Cortex of kidney (tissue), 1 donor: ENCODE measurements at places on chromosomes 2 and 18.

GRCh38 chr2:235223011-235223410 is 270.8 kb upstream of the AGAP1 start:
- no peak for DNase-seq

DNA sequence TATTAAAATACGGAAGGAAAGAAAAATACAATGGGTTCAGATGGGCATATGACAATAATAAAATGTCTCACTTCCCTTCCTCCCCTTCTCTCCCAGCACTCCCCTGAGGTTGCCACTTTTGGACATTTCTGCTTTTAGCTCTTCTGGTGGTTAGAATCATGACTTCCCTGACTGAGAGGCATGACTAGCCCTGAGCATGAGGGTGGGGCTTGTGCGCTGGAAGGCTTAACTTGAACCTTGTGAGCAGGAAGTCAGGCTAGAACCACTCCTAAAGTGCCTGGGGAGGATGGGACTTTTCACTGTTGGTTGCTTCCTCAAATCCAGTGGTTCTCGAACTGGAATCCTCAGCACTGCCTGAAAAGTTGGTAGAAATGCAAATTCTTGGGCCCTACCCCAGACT is 19.7 kb upstream of the ARHGAP25 start:
- DNase-seq, result no peak

GRCh38 chr2:196105951-196106350 is 37.3 kb upstream of the DNAH7 start:
- no peak for DNase-seq

DNA sequence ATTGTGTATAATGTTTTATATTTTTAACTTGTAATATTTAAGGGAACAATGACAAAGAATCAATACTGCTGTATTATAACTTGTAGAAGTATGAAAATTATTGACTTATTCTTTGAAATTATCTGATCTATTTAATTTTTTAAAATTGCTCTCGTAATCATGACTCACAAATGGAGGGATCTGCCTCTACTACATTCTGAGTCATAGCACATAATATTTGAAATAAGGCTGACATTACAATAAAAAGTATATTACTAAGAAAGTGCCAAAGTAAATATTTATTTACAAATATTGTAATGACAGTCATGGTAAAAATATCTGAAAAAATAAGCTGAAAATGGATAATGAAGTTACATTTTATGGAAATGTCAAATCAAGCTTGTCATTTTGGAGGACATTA is 1144.6 kb upstream of the CDH2 start:
- DNase-seq, result no peak

- no peak for DNase-seq
Measured at GRCh38 chr2:17800219-17800618, 16.0 kb upstream of the MSGN1 start.

DNA sequence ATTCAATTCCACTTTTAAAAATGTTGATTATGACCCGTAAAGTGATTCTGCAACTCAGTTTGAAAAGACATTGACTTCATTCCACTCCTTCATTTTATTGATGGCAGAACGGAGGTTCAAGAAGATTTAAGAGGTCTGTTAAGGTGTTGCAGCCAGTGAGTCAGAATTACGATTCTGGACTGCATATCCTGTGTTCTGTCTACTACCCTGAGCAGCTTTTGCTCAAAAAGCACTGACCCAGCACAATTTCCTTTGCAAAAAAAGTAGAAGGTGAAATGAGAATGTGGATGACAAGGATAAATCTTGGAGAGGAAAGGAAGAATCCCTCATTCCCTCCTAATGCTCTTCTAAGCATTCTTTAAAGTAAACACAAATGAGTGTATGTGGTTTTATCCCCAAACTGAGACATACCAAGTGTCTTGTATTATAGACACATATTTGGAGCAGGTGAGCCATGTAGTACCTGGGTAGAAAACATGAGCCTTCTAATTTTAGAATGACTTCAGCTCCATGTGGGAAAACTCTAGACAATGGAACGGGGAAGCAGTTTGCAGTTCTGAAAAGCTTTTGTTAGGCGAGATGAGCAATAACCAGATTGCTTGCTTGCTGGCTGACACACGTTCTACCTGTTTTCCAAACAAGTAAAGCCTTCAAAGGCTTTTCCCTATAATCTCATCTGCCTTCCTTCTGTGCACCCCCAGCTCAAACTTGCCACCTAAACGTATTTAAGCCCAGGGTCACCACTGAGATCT is 44.7 kb downstream of the TGFA start:
- no peak for DNase-seq

DNA sequence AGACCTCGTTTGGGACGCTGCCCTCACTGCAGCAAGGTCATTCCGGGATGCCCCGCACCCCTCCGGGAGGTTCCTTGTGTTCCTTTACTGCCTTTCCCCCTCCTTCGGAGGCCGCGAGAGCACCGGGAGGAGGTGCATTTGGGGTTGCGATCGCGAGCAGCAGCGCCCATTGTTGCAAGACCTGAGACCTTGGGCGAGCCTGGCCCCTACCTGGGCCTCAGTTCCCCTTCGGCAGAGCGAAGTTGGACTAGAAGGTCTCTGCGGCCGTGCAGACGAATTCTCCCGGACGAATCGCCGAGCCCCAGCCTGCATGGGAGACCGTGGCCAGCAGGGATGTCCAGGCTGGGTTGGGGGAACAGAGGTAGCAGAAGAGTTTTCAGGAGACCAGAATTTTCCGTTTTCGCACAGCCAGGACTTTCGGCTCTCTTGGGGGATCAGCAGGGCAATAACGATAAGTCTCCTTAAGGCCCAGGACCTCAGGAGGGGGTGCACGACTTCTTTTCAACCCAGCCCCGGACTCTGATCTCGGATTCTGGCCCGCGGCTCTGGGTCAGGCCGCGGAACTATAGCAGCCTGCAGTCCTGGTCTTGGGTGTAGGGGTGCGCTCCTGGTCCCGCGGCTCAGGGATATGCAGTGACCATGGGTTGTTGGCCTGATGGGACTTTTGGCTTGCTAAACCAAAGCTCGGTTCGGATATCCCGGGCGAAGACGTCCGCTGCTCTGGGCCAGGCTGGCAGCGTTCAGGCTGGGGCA is 2.8 kb downstream of the GDF7 start:
- no peak for DNase-seq

DNA sequence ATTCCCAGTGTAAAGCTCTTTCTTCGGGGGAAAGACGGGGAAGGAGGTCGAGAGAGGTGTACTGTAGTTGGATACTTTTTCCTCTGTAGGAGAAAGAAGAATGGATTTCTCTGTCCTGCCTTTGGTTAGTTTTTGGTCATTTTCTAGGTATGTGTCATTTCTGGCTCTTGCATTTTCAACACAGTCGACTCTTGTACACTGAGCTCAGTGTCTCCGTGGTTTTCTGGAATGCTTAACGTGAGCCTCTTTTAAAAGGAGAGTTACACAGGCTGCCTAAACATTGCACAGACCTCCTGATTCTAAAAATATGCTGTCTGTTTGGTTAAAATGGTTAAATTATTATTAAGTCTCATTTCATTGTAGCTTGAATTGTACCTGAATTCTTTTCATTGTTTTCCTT is 21.8 kb upstream of the GLS start:
- DNase-seq, result no peak

- DNase-seq, result no peak
Measured at GRCh38 chr2:56357655-56358295, 174.0 kb downstream of the CCDC85A start.

GRCh38 chr2:26875808-26876207 is 27.9 kb downstream of the DPYSL5 start:
- DNase-seq, result no peak

DNA sequence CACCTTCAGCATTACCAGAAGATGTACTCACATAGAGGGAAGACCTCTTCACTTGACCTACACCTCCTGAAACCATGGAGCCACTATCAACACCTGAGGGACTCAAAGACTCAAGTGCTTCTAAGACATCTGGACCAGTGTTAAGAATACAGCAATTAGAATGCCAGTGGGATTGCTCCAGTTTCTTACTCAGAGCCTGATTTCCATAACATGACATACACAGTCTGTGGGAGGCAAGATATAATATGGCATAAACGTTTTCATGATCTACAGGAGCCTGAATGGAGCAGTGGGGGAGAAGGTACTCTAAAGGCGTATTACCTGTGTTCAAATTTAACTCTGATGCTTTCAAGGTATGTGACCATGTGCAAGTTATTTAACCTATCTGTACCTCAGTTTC is 57.2 kb downstream of the ZNF385B start:
- no peak for DNase-seq

DNA sequence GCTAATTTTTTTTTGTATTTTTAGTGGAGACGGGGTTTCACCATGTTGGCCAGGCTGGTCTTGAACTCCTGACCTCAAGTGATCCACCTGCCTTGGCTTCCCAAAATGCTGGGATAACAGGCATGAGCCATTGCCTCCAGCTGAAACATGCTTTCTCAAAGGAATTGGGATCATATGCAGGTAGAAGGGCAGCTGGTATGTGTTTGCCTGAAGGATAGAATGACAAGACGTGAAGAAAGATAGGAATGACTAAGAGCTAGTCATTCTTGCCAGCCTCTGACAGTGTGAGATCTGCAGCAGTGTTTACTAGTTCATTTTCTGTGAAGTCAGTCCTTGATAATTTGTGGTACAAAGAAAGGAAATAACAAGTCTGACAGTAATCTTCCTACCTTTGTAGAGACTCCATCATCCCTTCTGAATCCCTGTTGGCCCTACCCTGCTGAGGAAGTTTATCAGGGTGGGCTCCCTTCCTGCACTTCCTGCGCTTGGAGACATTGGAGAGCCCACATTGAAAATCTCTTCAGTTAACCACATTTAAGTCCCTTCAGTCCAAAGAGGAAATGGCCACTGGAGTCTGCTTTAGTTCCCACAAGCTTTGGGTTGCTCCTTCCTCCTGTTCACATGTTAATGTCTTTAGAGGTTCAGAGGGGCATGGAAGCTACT is 14.7 kb downstream of the CFLAR start:
- DNase-seq, result no peak

- DNase-seq, result no peak
Measured at GRCh38 chr2:158251356-158251755, 149.7 kb downstream of the UPP2 start.

GRCh38 chr2:230830428-230830827 is 34.3 kb upstream of the ITM2C start:
- DNase-seq, result no peak

DNA sequence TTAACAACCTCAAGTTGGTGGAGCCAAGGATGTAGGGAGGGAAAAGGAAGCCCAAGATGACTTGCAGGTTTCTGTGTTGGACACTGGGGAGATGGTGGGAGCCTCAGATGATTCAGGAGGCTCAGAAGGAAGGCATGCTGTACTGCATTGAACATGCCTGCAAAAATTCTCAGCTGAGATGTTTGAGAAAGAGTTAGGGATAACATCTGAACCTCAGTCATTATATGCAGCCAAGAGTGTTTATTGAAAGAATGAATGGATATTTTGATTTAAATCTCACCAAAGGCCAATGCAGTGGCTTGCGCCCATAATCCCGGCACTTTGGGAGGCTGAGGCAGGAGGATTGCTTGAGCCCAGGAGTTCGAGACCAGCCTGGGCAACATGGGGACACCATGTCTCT is 243.0 kb downstream of the MYCN start:
- no peak for DNase-seq

DNA sequence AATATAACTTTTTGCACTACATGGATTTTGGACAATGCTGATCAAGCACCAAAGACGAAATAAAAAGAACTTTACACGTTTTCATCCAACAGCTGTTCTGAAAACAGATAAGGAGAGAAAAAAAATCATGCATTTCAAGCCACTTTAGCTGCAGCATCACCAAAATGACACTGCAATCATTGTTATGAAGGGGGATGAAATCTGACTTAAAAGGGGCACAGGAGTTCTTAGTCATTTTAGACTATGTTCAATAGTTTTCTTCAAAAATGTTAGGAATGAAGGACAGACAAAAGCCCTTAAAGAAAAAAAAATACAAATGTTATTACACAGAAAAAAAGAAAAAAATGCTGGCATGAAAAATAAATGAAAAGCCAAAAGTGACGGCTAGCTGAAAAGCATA is 71.2 kb downstream of the CUL3 start:
- DNase-seq, result no peak

GRCh38 chr2:1649103-1650084 is 94.9 kb downstream of the PXDN start:
- no peak for DNase-seq

DNA sequence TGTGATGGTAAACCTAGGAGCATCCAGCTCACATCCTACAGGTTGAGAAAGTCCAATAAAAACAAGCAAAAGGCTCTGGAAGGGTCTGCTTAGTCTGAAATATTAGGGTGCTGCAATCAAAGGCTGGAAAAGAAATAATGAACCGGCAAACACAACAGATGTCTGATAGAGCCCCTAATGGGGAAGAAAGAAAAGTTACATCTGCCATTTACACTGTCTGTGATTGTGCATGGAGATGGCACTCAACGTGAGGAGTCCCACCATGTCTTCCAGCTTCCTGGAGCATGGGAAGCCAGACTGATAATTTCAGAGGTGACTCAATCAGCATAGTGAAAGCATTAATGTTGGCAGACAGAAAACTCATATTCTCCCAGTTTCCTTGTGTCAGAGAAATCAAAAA is 307.8 kb downstream of the EPHA4 start:
- DNase-seq, result no peak

GRCh38 chr2:45964223-45964841 is 312.9 kb downstream of the PRKCE start:
- DNase-seq, result no peak

GRCh38 chr2:237354892-237355291 is 59.1 kb downstream of the COL6A3 start:
- DNase-seq, result no peak

GRCh38 chr2:11710210-11710609 is 36.2 kb upstream of the LPIN1 start:
- no peak for DNase-seq

DNA sequence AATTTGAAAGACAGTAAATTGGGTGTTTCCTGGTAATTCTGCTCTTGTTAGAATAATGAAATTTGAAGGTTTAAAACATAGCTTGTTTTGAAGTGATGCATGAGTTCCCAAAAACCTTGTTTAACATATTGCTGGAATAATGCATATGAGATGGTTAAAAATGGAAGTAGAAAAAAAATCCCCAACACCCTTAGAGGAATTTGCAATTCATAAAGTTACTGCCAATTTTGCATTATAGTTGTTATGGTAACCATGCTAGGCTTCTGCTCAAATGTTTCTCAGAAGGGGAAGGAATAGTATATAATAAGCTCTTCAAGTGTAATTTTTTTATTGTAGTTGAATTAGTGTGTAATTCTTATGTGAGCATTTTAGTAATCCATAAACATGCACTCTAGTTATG is 49.1 kb downstream of the FASTKD2 start:
- DNase-seq, result no peak

GRCh38 chr2:172329774-172330671 is 97.4 kb upstream of the ITGA6 start:
- no peak for DNase-seq

- no peak for DNase-seq
Measured at GRCh38 chr18:12373116-12373770, 3.8 kb downstream of the AFG3L2 start.

DNA sequence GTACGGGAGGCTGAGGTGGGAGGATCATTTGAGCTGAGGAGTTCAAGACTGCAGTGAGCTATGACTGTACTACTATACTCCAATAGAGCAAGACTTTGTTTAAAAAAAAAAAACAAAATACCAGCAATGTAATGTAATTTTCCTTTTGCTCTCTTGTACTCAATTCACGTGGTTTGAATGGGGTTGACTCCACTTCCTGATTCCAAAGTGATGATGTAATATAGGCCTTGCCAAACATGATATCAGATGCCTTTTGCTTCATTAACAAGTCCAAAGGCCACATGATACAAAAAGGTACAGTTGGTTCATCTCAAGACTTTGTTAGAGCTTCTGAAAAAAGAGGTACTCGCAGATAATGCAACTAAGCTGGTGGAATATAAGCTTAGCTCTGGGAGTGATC is 321.8 kb downstream of the ZEB2 start:
- DNase-seq, result no peak
